HS-5 (cell line): ENCODE measurements at places on chromosomes 4 and X.
A peak's percentile ranks its signal among the peaks of the same experiment; 100 is the strongest.

DNA sequence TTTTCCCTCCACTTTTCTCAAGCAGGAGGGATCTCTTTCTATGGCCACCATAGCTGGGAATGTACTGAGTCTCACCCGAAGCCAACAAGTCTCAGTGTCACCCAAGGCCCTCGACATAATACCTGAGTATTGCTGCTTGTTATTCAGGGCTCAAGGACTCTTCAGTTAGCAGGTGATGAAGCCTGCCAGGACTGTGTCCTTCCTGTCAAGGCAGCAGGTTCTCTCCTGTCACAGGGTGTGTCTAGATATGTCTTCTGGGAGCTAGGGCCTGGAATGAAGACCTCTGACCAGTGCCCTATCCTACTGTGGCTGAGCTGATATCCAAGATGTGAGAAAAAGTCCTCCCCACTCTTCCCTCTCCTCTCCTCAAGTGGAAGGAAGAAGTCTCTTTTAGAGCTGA is 391.0 kb upstream of the DIPK2B start:
- no peak for DNase-seq

GRCh38 chrX:13258052-13258444 is 61.8 kb downstream of the ATXN3L start:
- DNase-seq: no peak

GRCh38 chr4:108941904-108942430 is 179.1 kb upstream of the ETNPPL start:
- DNase-seq: no peak

- no peak for DNase-seq
These were observed 272.4 kb upstream of the SMIM31 start for GRCh38 chr4:164481306-164482091.

DNA sequence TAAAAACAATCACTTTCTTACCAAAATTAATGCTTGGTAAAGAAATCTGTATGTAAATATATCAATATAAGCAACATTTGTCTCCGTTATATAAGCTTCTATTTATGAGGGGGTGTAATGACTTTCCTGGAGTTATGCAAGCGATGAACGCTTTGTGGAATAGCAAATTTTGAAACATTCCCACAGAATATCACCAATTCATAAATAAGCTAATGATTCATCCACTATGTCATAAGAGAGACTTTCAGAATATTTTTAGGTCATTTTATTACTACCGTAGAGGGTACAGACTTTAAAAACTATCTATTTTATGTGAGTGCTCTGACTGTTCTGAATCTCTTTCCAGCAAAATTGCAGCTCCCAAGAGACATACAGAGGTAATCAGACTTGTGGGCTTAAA is 179.5 kb upstream of the FTHL17 start:
- no peak for DNase-seq

DNA sequence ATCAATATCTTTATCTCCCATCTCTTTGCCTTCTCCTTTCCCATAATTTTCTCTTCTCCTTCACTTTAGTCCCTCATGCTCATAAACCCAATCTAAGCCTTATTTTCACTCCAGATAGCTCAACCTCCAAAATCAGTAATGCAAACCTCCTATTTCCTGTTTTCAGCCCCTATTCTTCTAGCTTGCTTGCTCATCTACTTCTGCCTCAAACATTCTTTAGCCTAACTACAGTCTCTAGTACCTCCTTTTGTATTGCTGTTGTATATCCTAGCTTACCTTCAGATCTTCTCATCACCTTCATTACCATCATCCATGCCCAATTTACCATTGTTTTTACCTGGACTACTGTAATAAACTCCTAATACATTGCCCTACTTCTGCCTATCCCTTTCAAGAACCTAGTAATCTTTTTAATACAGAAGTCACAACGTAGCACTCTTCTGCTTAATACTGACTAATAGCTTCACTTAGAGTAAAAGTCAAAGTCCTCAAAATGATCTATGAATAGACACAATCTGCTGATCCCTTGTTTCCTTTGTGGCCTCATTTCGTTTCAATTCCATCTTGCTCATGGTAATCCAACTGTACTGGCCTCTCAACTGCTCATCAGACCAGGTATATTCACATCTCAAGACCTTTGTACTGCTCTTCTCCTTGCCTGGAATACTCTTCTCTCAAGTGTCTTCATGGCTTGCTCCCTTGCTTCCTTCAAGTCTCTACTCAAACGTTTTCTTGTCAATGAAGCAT is 123.4 kb downstream of the FAM13A start:
- no peak for DNase-seq

GRCh38 chr4:99815597-99816011 is 1.0 kb upstream of the DAPP1 start:
- DNase-seq: no peak

DNA sequence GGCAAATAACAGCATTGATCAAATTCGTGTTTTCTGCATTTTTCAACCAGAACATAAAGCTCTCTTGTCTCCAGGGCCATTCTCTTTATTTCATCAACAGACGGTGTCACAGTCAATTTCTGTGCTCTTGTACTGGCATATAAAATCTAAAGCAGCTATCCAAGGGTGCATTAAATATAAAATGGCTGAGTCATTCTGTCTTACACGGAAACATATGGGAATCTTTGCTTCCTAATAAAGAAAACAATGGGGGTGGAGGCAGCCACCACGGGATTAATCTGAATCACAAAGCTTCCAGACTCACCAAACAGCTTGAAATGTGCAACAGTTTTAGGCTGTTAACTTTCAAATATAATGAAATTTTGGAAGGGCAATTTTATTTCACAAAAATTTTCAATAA is 132.6 kb downstream of the IL15 start:
- DNase-seq: peak; percentile 53

GRCh38 chrX:133606990-133607389 is 191.7 kb upstream of the GPC4 start:
- DNase-seq: no peak

DNA sequence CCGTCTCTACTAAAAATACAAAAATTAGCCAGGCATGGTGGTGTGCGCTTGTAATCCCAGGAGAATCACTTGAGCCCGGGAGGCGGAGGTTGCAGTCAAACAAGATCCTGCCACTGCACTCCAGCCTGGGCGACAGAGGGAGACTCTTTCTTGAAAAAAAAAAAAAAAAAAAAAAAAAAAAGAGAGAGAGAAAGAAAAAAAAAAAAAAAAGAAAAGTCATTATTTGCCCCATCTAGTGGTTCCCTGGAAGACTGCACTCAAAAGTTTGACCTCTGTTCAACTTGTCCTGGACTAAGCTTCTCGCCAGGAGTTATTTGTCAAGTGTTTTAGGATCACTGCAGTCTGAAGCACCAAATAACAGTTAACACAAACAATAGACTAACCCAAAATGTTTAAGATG is 45.3 kb upstream of the KCTD8 start:
- DNase-seq: no peak

DNA sequence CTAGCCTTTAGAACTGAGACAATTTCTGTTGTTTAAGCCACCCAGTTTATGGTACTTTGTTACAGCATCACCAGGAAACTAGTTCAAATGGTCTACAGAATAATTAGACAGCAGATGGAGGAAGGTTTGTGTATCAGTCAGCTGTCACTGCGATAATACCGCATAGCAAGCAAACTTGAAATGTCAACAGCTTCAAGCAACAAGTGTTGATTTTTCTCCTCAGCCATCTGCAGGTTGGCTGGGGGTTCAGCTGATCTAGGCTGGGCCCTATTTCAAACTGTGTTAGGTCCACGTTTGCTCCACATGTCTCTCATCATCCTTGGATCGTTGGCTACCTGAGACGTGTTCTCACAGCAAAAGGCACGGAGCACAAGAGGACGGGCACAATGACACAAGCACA is 19.2 kb upstream of the PHEX start:
- no peak for DNase-seq

DNA sequence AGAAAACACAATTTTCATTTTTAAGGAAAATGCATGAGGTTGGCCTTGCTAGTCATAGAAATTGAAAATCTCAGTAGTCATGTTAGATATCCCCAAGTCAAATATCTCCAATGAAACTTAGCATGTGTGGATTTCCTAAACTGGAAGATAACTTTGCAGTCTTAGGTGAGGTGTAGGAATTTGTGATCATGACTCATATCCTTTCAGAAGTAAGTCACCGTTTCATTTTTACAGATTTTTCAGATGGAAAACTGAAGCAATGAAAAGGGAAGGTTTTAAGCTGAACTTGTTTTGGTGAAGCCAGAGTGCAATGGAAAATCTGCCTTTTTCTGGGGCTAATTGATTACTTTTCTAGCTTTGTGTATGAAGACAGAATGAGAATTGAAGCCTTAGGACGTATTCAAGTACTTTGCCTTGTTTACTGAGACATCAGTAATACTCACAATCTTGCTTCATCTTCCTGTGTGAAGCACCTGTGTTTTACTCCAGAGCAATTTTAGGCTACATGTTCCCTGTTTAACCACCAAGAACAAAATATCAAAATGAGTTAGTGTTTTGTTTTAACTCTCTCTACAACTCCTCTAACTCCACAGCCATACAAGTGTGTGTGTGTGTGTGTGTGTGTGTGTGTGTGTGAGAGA is 1662.8 kb upstream of the ADGRL3 start:
- no peak for DNase-seq

GRCh38 chr4:147042046-147042445 is 96.4 kb upstream of the TTC29 start:
- no peak for DNase-seq

DNA sequence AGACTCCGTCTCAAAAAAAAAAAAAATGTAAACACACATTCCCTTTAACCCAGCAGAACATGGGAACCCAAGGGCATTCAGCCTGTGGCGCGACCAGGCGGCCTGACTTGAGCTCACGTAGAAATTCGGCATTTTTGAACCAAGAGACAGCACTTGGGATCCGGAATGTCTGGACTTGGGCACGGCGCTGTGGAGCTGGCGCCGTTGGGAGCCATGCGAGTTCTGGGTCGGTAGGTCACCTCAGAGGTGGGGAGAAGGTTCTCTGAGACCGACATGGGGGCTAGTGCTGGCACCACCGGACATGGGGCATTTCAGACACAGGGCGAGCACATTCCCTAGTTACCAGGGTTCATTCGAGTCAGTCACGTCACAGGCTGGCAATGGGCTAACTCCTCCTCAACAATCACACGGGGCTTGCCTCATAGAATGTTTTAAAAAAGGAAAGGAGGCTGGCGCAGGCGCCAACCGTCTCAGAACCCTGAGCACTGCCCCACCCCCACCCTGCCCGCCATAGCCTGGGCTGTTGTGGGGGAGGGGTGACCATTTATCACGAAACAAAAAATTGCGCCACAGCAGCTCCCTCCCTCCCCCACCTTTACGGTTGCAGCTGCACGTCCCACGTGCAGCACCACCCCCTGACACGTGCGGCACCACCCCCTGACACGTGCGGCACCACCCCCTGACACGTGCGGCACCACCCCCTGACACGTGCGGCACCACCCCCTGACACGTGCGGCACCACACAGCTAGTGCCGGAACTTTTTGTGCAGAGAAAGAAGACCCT is at the start of gene TEX28:
TEX28 (minus strand) TSS at position 334 of the 784 bp plus-strand sequence. CDS start 3,007 bp downstream, outside the sequence.
- no peak for DNase-seq

DNA sequence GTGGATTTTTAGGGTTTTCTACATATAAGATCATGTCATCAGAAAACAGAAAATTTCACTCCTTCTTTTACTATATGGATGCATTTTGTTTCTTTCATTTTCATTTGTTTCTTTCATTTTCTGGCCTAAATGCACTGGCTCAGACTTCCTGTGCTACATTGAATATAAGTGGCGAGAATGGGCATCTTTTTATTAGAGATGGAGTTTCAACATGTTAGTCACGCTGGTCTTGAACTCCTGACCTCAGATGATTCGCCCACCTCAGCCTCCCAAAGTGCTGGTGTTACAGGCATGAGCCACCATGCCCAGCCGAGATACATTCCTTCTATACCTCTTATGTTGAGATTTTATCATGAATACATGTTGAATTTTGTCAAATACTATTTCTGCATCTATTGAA is 61.8 kb downstream of the BRWD3 start:
- no peak for DNase-seq

DNA sequence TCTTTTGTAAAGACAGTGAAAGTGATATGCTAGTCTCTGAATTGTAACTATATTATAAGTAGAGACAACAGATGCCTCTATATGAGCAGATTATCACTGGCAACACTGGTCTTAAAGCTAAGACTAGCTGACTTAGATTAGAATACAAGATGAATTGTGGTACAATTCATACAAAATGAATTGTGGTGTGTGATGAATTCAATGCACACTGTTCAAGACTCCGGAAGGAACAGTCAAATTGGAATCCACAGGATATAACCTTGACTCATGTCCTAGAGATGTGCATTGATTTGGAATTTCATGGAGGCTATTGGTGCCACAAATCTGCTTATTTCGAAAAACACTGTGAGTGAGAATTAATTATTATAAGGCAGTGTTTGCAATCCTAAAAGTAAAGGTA is 701.8 kb downstream of the PCDH7 start:
- peak; percentile 11 for DNase-seq

DNA sequence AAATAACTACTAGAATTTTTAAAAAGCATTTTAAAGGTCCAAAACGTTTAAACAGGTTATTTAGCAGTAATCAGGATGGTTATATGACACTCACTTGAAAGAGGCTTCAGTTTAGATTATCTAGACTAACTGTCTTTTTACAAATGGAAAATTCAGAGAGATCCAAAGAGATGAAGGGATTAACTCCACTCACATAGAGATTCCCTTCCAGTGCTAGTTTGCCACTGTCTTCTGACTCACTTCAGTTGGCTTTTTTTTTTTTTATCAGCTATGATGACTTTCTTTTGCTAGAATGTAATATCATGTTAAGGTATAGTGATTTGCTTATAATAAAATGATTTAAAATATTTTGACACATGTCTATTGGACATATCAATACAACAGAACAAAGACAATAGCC is 43.8 kb downstream of the GALNT7 start:
- no peak for DNase-seq

GRCh38 chr4:6673660-6674499 is 19.8 kb upstream of the S100P start:
- peak; percentile 71 for DNase-seq

GRCh38 chrX:53048169-53049126 is at the start of gene GPR173:
Gene GPR173, plus strand, starts transcription at chrX:53048789. Its CDS starts 27,833 bp downstream, at chrX:53076622.
- DNase-seq: no peak

DNA sequence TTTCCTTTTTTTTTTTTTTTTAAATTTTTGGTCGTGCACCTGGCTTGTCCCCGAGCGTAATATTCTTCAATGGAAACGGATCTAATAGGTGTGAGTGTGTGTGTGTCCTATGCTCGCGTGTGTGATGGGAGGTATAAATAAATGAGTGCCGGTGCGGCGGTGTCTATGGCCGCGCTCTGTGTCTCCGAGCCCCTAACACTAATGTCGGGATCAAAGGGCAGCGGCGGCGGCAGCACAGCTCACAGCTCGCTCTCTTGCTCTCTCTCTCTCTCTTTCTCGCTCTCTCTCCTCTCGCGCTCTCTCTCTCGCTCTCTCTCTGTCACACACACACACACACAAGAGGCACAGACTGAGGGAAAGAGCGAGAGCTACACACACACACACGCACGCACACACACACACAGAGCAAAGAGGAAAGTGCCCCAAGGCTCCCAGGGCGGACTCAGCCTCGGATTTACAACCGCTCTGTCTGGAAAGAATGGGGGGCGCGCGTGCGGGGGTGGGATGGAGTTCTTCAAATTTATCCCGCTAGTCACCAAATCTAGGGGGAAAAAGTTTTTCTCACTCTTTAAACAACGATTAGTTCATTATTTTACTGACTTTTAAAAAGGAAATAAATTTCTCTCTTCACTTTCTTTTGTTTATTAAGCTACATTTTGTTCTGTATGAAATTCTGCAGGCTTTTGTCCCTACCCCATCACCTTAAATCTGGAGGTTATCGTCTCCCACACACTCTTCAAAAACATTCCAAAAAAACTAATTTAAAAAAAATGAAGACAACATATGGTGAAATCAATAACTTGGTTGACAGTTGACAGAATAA is at the start of gene ZNF827:
ZNF827 (minus strand) TSS at position 206 of the 823 bp plus-strand sequence. CDS start 416 bp downstream, outside the sequence.
- DNase-seq: no peak
